ENCODE measurements at places on chromosomes 5 and 9.

GRCh38 chr9:82996941-82997340 lies 66.0 kb downstream of the RASEF start:
- DNase-seq = no peak

GRCh38 chr9:84296146-84296843 lies 44.3 kb downstream of the SLC28A3 start:
- no peak for DNase-seq

DNA sequence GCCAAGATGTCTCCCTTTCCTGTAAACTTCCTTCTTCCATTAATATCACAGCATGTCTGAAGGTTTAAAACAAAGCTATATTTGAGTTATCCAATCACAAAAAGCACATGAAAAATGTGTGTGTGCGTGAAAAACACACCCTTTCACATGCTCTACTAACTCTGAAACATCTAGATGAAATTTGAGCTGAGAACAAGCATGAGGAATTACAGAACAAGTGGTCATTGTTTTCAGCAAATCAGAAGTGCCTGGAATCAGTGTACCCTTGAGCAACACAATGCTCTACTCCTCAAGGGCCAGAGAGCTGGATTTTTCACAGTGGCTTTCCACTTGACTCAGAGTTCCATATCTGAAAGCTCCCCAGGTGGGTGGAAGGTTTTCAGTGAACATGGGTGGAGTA lies 255.9 kb downstream of the PSAT1 start:
- DNase-seq = no peak

GRCh38 chr9:15155826-15156225 lies 151.2 kb downstream of the TTC39B start:
- peak; percentile 87 for DNase-seq

GRCh38 chr9:134929193-134930158 lies 11.8 kb upstream of the FCN1 start:
- no peak for DNase-seq

- DNase-seq = no peak
These were observed 345.6 kb downstream of the EBF1 start for GRCh38 chr5:158754018-158754514.

GRCh38 chr5:133340002-133340755 lies 272.2 kb downstream of the FSTL4 start:
- DNase-seq = no peak

GRCh38 chr5:120546922-120547321 lies 82.8 kb downstream of the PRR16 start:
- no peak for DNase-seq

GRCh38 chr5:6572086-6572824 lies 60.6 kb downstream of the NSUN2 start:
- no peak for DNase-seq

GRCh38 chr5:4042311-4042710 lies 446.7 kb downstream of the IRX1 start:
- DNase-seq = no peak

GRCh38 chr9:71681104-71681707 lies 87.1 kb downstream of the CEMIP2 start:
- no peak for DNase-seq

- no peak for DNase-seq
These were observed 95.1 kb downstream of the TTC39B start for GRCh38 chr9:15211815-15212495.

DNA sequence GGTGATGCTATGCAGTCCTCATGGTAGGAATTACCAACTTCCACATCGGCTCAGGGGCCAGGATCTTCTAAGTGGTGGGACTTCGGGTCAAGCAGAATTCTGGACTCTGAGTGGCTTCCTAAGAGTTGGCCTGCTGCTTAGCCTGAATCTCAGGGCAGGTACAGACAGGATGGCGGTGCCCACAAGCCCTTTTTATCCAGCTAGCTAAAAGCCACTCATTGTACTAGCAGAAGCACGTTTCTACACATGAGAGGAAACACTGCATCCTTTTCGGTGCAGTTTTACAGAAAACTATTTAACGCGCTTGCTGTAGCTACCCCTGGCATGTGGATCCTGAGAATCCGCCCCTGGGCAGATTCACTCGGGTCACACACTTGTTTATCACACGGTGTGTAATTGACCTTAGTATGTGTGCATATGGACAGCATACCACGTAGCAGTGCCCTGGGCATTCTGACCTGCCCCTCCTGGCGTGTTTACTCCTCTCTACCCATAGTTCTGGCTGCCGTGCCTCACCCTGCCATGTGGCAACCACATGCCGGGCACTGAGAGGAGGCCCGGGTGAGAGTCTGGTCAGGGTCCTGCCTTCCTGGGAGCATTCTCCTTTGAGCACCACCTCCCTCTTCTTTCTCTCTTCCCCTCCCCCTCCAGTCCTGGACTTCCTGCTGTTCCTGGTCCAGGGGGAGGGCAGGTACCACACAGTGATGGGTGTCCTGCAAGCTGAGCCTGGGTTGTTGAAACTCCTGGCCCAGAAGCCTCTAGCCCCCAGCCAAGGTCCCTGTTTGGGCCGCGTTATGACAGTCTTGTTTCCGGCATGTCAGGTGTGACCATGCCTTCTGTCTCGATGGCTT lies 65.9 kb downstream of the DAB2IP start:
- DNase-seq = no peak

GRCh38 chr9:129175825-129176633 lies 2.0 kb downstream of the IER5L start:
- no peak for DNase-seq

GRCh38 chr9:135104761-135105160 lies 17.3 kb downstream of the OLFM1 start:
- no peak for DNase-seq

- no peak for DNase-seq
These were observed 61.4 kb downstream of the LMX1B start for GRCh38 chr9:126675147-126675467.

DNA sequence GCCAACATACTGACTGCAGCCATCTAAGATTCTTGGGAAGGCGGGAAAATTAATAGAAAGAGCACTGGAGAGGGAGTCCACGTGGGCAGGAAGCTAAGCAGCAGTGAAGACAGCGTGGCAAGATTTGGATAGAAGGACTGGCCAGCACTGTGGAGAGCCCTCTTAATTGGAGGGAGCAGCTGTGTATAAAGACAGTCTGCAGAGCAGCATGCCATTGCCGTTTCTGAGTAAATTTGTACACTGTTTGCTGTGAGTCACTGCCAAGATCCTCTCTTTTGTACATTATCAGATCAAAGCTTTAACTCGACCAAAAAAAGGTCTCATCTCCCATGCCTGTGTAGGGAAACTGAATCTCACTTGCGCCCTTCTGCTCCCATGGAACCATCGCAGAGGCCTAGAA lies 45.3 kb downstream of the INSYN2B start:
- DNase-seq = no peak

GRCh38 chr9:110047232-110047954 lies 160.6 kb downstream of the C9orf152 start:
- no peak for DNase-seq

- DNase-seq = no peak
These were observed 138.0 kb downstream of the TAF11L14 start for GRCh38 chr5:17772232-17772631.

GRCh38 chr9:31908891-31909480 lies 475.5 kb upstream of the ACO1 start:
- DNase-seq = no peak

DNA sequence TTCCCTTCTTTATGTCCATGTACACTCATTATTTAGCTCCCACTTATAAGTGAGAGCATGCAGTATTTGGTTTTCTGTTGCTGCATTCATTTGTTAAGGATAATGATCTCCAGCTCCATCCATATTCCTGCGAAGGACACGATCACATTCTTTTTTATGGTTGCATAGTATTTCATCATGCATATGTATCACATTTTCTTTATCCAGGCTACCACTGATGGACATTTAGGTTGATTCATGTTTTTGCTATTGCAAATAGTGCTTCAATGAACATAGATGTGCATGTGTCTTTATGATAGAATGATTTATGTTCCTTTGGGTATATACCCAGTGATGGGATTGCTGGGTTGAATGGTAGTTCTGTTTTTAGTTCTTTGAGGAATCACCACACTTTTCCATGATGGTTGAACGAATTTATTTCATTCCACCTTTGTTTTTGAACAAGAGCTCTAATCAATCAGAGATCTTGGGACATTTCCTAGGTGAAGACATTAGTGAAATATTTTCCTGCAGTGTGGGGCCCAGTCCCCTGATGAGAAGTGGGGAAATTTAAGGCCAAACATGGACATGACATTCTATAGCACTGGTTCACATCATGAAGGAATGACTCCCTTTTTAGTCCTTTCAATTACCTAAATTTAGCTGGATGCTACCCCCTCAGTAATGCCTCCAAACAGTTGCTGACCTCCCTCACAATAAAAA lies 7.1 kb upstream of the TEX48 start:
- no peak for DNase-seq

DNA sequence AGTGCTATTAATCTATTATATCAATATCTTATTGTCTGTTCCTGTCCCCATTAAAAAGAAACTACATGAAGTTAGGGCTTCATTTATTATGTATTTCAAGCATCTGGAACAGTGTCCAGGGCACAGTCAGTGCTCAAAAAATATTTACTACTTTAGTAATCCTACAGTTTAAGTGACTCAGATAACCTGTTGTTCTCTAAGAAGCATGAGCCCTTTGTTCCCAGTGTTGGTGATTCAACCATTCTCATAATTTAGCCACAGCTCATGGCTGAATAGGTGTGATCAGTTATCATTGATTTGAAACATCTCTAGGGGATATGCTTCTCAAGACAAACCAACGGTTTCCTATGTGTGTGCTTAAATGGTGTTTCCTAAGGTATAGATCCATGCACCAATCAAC lies 292.7 kb downstream of the TMEM167A start:
- no peak for DNase-seq

DNA sequence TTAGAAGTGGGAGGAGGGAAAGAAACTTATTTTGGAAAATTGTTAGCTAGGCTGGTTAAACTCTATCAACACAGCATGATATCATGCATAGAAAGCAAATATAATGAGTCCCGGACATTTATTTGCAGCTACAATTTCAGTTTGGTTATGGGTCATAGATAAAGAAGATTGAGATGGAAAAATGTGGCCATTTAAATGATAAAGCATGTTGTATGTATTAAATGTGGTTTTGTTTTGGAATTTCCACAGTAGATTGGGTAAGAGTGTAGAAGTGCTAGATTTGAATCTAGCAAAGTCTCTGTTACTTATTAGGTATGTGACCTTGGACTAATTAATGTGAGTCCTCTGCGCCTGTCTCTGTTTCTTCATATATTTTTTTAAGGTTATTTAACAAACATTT lies 217.4 kb downstream of the KDM4C start:
- DNase-seq = no peak

DNA sequence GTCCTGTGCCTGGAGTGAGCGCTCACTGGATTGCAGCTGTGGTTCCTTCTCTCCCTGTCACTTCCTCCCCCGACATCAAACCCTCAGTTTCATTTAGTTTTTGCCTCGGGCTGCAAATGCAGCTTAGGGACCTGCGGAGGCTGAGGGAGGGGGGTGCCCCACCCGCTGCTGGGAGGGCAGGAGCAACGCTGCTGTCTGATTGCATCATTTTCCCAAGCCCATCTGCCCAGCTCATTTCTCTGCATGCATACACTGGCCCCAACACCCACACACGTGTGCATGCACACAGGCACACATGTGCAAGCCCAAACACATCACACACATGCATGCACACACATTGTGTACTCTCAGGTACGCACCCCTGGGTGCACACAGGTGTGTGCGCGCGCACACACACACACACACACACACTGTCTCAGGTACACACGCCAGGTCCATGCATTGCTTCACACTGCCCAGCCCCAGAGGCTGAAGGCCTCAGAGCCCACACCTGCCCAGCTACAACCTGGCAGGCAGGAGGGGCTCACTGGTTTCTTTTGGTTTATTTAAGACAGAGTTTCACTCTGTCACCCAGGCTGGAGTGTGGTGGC lies 3.4 kb downstream of the ASS1 start:
- DNase-seq = no peak

GRCh38 chr9:72362118-72362531 lies 2.9 kb downstream of the ZFAND5 start:
- DNase-seq = no peak

DNA sequence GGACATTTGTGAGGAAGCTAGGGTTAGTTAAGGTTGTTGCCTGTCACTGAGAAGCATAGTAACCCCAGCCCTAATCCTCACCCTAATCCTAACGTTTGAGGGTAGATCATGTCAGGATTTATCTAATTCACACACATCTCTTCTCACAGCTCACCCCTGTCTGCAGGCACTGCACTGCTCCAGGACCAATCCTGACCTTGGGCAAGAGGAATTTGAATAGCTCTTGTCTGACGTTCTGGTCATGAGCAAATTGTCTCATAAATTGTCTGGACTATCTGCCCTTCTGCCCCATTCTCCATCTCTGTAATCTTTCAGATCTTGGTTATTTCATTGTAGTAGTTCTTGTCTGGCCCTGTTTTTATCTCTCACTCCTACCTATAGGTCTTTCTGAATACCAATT lies 18.7 kb downstream of the CRHBP start:
- DNase-seq = no peak

All from pulmonary artery endothelial cell (primary cell).